ENCODE measurements at places on chromosomes 2 and 18. TPM values are rescaled to one million over a fixed set of nuclear protein-coding genes. Genes with fewer than 3 reads are reported as not detected.
A peak's percentile ranks its signal among the peaks of the same experiment; 100 is the strongest.

GRCh38 chr2:237405605-237406004 is 8.4 kb downstream of the COL6A3 start:
- DNase-seq = no peak

- no peak for DNase-seq
These were observed 130.0 kb downstream of the SH3RF3 start for GRCh38 chr2:109258905-109259540.

DNA sequence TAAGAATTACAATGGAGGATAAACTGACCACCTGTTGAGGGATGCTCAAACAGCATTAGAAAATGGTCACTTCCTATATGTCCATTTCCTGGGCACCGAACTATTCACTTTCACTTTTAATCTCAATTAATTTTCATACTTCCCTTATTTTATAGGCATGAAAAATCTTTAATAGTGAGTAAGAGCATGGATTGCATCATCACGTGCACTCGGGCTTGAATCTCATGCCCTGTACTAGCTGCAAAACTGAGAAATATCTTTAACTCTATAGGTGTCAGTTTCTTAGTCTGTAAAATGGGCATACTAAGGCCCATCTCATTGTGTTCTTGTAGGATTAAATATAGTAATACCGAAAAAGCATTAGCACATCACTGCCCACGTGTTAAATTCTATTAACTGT is 183.9 kb upstream of the FIGN start:
- DNase-seq = no peak

DNA sequence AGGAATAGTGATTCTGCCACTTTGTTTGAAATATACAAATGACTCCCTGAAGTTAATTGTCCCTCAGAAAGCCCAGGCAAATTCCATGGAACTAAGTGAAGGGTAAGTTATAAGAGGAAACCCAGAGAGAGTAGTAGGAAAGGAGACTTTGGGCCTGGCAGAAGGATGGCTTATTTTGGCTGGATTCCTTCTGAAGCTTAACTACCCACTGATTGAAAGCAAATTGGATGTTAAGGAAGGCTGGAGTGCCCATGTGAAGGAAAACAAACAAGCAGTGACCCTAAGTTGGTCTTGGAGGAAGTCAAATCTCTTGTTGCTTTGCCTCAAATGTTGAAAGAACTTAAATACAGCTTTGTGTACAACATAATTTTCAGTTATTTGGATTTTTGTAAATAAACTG is 1106.4 kb upstream of the ZEB2 start:
- DNase-seq = no peak

GRCh38 chr2:133240491-133241223 is 327.6 kb downstream of the NCKAP5 start:
- no peak for DNase-seq

GRCh38 chr2:112150851-112151250 is 12.7 kb downstream of the FBLN7 start:
- DNase-seq = no peak

DNA sequence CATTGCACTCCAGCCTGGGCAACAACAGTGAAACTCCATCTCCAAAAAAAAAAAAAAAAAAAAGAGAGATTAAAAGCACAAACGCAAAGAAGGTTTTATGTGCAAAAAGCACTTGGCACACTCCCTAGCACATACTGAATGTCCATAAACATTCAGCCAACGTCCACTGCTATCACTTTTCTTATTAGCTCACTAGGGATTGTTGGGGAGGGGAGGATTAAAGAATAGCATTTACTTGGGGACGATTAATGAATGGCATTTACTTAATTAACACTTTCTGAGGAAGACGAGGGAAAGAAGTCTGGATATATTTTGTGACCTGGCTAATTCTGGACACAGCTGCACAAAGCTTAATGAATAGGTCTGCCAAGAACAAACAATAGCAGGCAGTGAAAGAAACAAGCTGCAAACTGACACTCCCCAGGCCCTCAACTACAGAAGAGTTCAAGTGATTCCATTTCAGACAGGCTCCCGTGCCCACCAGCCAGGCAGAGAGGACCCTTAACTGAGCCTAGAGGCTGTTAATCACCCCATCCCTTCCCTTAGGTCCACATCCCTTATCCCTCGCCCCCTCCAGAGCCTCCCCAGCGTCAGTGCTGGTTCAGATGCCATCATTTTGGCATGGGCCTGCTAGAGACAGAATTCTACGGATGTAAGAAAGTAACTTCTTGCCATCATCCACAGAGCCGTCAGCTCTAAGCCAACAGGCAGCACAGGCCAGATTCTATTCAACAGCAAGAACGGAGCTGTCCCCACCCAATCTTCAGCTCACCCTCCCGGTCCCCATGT is 7.4 kb downstream of the CYB5A start:
- no peak for DNase-seq

Gene COX7A2L
- total RNA-seq = 178 TPM

Gene PPM1G
- 134 TPM for total RNA-seq

GRCh38 chr2:228624733-228625132 is 443.2 kb upstream of the SPHKAP start:
- DNase-seq = no peak

- DNase-seq = no peak
These were observed 141.0 kb downstream of the GLI2 start for GRCh38 chr2:120876526-120877280.

DNA sequence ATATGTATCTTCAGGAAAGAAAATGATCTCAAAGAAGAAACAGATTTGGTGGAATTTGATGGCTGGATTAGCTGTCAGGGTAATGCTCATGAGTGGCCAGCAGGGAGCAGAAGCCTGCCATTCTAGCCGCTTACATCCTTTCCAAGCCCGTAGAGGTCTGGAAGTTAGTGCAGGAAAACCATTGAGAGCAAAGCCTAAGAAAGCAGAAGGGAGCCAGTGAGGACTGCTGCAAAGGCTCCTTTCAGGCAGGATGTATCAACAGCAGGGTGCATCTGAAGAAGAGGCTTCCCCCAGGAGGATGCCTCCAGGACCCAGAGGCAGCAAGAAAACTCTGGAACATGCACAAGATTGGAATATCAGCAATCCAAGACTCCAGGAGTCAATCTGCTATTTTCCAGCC is 22.9 kb upstream of the LBH start:
- DNase-seq = peak; percentile 66

Gene GNAL
- total RNA-seq = 0.15 TPM

Gene NYAP2
- 2.3 TPM for total RNA-seq

- no peak for DNase-seq
These were observed 360.4 kb upstream of the DSEL start for GRCh38 chr18:67876871-67877270.

Gene SGPP2
- total RNA-seq = 0.05 TPM

GRCh38 chr2:236688157-236688556 is 118.5 kb downstream of the ACKR3 start:
- no peak for DNase-seq

DNA sequence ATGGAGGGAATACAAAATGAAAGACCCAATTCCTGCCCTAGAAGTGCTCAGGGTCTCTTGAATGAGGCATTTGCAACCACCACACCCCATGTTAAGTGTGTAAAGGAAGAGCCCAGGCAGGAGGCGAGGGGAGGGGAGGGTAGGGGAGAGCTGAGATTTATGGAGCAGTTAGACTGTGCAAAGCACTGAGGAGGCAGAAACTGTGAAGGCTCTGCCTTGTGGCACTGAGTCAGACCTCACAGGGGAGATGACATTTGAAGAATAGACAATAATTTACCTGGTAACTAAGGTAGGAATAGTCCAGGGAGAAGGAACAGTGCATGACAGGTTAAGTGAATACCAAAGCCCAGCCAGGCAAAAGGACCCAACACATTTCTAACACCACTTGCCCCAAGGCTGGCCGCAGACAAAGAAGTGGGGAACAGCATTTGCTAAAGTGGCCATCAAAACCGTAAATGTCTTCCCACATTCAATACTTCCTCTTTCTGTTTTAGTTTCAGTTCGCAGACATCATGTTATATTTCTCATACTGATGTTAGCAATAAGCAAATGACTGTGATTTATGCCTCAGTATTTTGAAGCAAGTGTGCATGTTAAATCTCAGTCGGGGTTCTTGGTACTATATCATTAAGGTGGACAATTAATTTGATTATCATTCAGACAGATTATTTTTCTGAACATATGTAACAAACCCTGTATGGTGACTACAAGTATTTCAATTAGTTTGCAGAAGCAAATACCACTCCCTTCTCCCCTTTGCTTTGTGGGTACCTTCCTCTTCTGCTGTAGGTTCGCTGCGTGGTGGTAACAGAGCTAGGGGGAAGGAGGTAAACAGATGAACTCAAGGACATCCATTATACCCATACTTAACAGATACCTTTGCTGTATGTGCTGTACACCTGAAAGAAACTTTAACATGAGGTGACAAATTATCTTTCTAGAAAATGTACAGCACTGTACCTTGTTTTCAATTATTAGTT is 27.5 kb downstream of the CDH20 start:
- DNase-seq = no peak

DNA sequence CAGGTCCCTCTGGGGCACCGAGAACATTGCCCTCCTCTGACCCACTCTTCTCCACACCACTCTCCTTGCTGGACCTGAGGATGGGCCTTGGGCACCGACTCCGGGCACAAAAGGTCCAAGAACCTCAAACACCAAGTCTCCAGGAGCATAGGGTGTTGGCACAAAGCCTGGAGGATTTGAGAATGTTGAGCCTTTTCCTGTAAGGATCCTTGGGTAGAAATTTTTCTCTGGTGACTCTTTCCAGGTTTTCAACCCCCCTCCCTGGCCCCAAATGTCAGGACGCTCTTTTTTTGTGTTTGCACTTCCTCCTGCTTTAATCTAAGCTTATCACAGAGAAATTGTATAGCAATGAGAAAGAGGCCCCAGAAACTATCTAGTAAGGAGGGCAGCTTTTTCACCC is 9.2 kb downstream of the SPR start:
- DNase-seq = peak; percentile 50

- peak; percentile 77 for DNase-seq
These were observed 32.9 kb upstream of the EHBP1 start for GRCh38 chr2:62672601-62673000.

Gene KATNAL2
- 2.0 TPM for total RNA-seq

GRCh38 chr18:56423626-56424025 is 214.8 kb downstream of the TXNL1 start:
- no peak for DNase-seq

GRCh38 chr2:29025711-29026110 is 44.6 kb downstream of the TOGARAM2 start:
- no peak for DNase-seq

DNA sequence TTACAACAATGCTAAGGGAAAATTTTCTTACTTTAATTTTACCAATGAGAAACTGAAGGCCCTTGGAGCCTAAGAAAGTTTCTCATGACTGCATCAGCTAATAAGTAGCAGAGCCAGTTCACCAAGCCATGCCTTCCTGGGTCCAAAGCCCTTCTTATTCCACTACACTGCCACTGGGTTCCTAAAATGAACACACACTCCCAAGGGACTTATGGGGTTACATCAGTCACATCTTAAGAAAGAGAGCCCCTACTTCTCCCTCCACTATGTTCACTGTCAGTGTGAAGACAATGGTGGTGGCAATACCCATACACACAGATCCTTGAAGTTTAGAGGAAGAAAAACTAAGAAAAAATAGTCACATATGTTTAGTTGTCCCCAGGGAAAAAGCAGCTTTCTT is 20.6 kb downstream of the MBD2 start:
- no peak for DNase-seq

- DNase-seq = no peak
These were observed 4.7 kb upstream of the PSD4 start for GRCh38 chr2:113169002-113169530.

Gene PAIP2B
- total RNA-seq = 0.81 TPM

- DNase-seq = peak; percentile 8
These were observed 158.0 kb upstream of the KLHL14 start for GRCh38 chr18:32930695-32931301.
